ENCODE measurements at places on chromosomes 5 and 9.

- DNase-seq = no peak
Observed at GRCh38 chr5:68222824-68223354, 7.3 kb downstream of the PIK3R1 start.

DNA sequence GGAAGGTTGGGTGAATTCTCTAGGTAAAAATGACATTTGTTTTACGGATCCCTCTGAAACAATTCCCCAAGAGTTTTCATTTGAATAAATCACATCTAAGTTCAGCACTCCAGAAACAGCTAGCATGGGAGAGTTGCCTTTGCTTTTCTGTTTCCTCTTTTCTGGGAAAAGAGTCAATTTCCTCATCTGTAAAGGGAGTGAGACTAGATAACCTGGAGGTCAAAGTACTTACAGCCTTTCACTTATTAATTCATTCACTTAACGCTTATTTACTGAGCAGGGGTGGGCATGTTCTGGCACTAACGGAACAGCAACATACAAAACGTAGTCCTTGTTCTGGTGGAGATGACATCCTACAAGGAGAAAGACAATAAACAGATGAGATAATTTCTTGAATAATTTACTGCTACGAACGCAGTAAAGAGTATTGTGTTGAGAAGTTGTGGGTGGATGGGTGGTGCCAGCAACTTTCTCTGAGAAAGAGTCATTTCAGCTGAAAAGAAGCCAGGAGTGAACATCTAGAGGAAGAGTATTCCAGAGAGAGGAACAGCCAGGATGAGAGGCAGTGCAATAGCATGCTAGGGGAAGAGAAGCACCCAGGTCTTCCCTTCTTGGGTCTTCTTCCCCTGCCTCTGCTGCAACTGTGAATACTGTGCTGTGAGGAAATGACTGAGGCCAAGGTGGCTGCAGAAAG is 335.6 kb downstream of the ZSWIM6 start:
- no peak for DNase-seq

GRCh38 chr5:58486290-58486689 is 4.9 kb upstream of the GAPT start:
- no peak for DNase-seq

DNA sequence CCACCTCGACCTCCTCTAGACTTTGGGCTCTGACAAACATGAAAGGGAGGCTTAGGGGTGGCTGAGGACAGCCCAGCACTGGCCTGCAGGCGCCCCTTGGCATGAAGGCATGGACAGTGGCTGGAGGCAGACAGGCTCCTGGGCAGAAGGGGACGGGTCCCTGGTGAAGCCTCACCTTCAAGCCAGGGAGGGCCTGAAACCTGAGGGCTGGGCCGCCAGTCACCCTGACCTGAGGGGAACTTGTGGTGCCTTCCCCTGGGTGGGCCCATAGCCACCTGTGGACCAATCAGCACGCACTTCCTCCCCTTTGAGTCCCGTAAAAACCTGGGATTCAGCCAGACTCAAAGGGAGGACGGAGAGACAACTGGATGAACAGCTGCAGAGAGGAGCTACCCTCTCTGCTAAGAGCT is 90.4 kb upstream of the PUM3 start:
- DNase-seq = no peak

- no peak for DNase-seq
Observed at GRCh38 chr5:131316822-131317221, 53.0 kb downstream of the CDC42SE2 start.

DNA sequence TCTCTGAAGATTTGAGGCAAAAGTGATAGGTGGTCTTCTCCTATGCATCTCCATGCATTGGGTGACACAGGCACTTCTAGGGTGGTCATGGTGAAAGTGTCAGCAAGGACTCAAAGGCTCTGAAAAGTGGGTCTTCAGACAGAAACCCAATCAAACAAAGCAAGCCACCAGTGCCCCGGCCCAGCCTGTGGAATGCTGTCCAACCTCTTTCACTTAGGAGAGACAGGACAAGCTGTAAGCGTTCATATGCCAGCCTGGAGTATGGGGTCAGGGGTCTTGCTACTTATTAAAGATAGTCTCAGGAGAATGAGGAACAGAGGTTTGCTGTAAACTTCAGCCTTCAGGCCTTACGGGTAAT is 324.5 kb downstream of the GADD45G start:
- no peak for DNase-seq

DNA sequence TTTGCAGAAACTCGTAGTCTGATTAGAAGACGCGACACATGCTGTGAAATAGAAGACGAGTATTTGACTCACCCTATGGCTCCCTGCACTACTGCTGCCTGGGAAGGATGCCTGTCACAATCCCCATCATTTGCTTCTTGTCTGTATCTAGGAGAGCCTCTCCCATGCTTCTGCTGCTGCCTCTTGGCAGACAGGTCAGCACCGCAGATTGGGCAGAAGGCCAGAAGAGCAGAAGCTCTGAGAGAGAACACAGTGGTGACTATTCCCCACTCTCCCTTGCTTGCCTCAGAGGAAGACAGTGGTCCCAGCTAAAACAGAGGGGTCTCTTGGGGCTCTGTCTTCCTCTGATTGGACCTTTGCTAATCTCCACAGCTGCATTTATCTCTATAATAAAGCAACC is 84.0 kb upstream of the SMIM32 start:
- no peak for DNase-seq

DNA sequence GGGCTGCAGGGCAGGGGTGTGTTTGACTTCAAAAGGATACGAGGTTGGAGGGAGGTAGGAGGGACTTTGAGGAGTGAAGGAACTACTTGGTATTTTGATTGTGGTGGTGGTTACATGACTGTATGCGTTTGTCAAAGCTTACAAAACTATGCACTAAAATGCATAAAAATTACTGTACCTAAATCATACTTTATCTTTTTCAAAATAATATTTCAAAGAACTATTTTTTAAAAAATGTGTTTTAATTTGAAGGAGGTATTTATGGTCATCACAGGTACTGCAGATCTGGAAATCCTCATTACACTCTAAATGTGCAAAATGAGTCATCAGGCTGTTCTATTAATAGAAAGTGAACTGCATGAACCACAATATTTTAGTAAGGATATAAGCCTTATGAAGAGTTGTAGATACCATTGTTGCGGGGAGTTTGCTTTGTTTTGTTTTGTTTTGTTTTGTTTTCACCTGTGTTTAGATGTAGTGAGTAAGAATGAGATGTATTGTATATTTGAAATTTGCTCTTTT is 116.9 kb downstream of the ARRDC3 start:
- DNase-seq = no peak

Data from stimulated activated CD4-positive, alpha-beta T cell treated with anti-CD3 and anti-CD28 coated beads, Interleukin-1b, Interleukin-23, amount 100 ng/mL, for 1 hour (primary cell).